ENCODE measurements at places on chromosomes 13 and 19.

GRCh38 chr13:50352720-50353480 lies 337.7 kb downstream of the KCNRG start:
- DNase-seq, result no peak

DNA sequence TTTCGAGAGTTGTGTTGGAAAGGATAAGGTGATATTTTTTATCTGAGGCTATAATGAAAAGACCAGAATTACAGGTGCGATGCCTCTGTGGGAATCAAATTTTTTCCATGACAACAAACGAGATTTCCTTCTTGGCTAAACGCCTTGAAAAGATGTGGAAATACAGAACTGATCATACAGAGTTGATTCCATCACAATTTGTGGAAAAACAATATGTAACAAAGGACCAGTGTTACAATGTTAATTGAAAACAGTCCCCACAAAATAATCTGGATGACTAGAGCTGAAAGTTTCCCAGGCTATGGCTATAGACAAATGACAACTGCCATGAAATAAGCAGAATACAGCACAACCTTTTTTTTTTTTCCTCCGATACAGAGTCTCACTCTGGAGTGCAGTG lies 628.9 kb downstream of the DIAPH3 start:
- DNase-seq, result no peak

DNA sequence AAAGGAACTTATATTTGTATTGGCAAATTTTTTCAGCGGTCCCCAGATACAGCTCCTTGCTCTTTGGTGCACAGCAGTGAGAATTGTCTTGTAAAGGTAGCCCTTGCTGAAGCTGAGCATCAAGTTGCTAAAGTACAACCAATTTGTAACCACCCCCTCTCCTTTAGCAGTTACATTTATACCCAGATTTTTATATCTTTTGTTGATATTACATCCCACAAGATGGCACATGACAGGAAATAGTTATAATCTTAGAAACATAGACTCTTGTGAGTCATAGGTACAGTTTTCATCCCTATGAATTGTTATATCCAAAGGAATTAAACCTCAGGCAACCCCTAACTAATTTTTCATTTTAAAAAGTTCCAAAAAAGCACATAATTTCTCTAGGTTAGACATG lies 523.0 kb upstream of the SLITRK1 start:
- no peak for DNase-seq

DNA sequence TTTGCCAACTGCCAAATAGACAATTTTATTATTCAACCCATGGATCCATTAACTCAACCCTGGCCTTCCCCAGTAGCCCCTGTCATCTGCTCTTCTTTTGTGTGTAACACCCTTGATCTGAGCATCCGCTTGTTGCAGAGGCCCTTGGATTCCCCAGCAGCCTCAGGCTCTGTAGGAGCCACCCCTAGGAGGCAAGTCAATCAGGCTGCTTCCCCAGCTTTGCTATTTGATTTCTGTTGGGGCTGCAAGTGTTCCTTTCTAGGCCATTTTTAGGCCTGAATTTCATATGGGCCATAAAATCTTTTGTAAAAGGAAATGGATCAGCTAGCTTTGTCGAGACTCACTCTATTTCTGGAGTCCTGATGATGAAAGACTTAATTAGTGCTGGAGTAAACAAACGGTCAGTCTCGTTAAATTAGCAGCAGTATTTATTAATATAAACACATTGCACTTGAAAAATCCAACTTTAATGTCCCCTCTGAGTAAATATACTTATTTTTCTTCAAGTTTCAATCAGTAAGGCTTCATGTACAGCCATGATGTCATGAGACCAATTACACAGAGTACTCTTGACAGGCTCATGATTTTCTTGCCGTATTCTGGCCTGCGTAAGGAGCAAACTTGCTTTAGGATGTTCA lies 105.3 kb downstream of the RGCC start:
- DNase-seq, result no peak

GRCh38 chr13:22945321-22946226 lies 235.2 kb upstream of the SGCG start:
- DNase-seq, result no peak

- DNase-seq, result no peak
Measured at GRCh38 chr13:111131611-111132010, 16.5 kb downstream of the ARHGEF7 start.

GRCh38 chr13:39273953-39274738 lies 235.9 kb downstream of the NHLRC3 start:
- DNase-seq, result peak; percentile 4

DNA sequence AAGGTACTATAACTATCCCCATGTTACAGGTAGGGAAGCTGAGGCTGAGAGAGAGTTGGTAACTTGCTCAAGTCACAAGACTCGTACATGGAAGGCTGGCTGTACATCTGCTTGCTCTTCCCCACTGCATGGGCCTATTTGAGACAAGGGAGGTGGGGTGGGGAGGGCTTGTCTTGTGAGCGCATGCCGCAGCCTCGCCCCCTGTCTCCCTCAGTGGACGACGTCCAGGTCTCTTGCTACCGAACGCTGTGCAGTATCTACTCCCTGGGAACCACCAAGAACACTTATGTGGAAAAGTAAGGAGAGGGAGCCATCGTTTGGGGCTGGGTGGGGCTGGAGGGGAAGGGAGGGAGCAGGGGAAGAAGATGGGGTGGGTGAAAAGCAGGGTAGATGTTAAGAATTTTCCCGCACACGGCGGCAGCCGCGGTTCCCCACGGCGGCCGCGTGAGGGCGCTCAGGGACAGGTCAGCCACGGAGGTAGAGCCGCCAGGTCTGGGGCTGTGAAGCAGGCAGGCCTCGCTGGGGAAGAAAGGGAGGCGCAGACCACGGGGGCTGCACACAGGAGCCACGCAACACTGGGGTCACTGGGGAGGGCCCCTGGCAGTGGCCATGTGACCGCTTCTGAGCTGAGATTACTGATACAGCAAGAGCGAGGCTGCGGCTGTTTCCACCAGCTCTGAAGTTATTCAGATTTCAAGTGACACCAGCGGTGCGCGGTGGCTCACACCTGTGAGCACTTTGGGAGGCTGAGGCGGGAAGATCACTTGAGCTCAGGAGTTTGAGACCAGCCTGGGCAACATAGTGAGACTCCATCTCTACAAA lies 81.5 kb downstream of the RYR1 start:
- DNase-seq, result peak; percentile 88

- no peak for DNase-seq
Measured at GRCh38 chr19:32475141-32476031, 69.8 kb downstream of the DPY19L3 start.

DNA sequence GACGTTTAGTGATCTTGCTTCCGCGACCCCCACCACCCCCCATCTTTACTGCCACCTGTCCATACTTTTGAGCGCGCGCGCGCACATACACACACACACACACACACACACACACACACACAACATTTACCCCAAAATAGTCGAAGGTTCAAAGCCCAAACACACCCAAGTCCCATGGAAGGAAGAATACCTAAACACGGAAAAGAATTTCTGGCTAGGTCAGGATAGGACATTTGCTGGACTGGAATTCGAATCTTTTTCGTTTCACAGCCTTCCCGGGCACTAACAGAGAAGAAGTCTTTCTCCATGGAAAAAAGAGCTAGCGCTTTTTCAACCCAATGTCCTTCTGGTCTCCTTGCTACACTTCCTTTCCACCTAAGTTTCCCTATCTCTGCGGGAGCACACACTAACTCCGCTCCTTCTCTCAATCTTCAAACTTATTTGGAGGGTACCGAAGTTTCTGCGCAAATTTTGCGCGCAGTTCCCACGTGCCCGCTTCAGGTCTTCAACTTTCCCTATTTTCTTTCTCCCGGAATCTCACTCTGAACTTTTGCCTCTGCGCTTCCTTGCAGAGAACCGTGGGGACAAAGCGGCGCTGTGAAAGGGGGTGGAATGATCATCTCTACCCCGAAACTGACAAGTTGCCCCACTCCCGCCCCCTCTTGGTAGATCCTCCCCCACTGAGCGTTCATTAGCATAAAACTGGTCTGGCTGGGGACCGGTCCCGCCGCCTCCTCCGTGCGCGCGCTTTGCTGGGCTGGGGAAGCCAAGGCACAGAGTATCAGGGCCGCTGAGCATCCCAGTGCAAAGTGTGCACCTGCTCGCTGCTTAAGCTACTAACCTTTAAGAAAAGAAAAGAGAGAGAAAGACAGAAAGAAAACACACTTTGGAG lies 2.7 kb downstream of the DACH1 start:
- DNase-seq, result peak; percentile 0

DNA sequence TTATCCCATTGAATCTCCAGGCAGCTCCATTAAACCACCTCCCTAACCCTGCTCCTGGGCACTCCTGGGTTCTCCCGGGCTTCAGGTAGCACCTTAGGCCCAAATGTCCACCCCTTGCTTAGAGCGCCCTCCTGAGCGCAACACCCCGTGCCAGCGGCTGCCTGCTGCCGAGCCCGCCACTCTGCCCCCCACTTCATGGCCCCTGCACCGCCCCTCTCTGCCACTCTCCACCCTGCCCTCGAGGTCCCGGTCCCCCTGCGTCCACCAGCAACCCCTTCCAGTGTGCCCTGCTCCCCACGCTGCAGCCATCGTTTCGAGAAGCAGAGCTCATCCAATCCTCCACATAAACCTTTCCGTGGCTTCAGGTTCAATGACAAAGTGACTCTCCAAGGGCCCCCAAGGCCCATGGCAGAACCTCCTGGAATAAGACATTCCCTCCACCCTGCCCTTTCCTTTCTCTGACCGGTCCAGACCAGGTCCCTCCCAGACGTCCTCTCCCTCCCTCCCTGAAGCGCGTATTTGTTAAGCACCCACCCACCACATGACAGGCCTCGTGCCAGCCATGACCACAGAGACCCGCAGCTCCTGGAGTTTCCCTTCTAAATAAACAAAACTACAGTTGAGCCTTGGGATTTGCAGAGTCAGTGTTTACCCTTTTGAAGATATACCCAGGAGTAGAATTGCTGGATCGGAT lies 66.6 kb downstream of the ARHGEF18 start:
- DNase-seq, result no peak

DNA sequence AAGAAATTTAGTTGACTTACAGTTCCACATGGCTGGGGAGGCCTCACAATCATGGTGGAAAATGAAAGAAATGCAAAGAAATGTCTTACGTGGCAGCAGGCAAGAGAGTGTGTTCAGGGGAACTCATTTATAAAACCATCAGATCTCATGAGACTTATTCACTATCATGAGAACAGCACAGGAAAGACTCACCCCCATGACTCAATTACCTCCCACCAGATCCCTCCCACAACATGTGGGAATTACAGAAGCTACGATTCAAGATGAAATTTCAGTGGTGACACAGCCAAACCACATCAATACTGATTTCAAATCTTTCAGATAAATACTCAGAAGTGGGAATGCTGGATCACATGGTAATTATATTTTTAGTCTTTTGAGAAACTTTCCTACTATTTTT lies 1357.9 kb downstream of the SLITRK5 start:
- no peak for DNase-seq

DNA sequence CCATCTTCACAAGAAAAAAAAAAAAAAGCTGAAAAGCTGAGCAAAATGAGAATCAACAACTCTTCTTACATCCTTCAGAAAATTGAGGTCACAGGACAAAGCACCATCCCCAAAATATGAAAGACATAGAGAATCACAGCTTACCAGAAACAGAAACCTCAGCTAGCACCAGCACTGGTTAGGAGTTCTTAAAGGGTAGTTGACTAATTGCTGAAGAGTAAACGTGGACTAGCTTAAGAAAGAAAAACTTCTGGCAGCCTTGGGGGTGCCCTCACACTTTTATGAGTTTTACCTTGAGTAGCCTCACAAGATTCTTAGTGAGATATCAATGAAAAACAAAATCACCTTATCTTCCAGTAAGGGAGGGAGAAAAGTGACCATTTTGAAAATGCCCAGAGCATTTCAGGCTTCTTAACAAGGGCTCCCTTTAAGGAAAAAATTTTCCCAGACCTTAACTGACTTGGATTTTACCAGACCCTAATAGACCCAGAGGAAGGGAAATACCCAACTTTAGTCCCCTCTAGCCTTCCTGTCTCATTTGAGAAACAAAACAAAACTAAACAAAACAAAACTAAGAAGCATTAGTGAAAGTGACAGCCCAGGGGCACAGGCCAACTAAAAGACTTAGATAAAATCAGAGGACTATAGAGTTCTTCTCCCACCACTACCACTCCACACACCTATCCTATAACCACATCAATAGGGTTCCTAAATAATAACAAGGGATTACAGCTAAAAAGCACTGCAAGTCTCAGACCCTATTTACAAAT lies 888.6 kb downstream of the DIAPH3 start:
- no peak for DNase-seq

DNA sequence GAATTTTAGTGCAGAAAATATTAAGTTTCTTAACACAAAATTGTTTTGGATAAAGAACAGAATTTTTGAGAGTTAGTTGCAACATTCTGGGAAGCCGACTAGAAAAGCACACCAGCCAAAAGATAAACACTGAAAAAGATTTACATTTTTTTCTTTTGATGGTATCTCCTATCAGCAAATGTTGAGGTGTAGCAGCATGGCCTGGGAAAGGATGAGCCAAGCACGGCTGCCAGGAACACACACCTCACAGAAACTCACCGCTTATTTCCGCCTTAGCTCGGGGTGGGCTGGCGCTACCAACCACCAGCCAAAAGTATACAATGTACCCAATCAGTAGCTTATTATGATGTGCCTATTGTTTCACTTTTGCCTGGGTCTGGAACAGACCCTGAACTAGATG lies 134.7 kb downstream of the MIPEP start:
- no peak for DNase-seq

DNA sequence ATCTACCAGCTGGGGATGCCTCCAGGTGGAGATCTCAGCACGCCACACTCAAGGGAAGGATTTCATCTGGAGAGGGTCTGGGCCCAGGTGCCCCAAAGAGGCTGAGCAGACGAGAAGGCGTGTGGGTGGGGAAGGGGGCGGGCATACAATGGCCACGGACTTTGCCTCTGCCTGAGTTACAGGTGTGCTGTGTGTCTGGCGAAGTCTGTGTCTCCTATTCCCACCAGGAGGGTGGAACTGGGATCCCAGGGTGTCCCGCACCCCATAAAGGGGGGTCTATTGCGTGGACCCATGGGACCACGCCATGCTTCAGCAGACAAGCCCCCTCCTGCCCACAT lies 3.6 kb downstream of the TLE2 start:
- no peak for DNase-seq

GRCh38 chr19:38430931-38431330 lies 2.6 kb upstream of the RYR1 start:
- DNase-seq, result no peak

Measured in Calu3 (cell line).